Activated CD8-positive, alpha-beta memory T cell treated with anti-CD3 and anti-CD28 coated beads, Interleukin-2, amount 10 ng/mL, durations not matched to agents 7 days and 5 days (primary cell): ENCODE measurements at places on chromosomes 7 and 10. TPM values are rescaled to one million over a fixed set of nuclear protein-coding genes. Genes with fewer than 3 reads are reported as not detected.

- no peak for DNase-seq
Observed at GRCh38 chr7:84999450-84999849, 187.4 kb downstream of the SEMA3D start.

DNA sequence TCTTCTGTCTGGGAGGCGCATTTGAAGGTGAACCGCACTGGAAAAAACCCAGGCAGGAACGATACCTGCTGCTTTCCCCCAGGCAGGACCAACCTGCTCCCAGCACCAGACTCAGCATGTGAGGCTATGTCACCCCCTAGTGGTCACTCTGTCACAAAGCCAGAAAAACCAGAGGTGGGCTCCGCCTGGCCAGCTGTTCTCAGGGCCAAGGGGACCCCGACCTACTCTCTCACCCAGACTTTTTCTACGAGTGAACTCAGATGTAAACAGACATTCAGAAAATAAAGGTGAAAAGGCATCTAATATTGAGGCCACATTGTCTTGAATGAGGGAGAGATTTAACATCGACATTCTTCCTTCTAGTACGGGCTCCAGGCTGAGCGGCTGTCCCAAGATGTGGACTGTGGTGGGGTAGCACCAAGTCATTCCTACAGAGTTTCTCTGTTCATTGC lies 117.3 kb downstream of the PRKAG2 start:
- DNase-seq: peak; percentile 71

GRCh38 chr10:101935431-101935830 lies 91.8 kb upstream of the KCNIP2 start:
- DNase-seq: no peak

DNA sequence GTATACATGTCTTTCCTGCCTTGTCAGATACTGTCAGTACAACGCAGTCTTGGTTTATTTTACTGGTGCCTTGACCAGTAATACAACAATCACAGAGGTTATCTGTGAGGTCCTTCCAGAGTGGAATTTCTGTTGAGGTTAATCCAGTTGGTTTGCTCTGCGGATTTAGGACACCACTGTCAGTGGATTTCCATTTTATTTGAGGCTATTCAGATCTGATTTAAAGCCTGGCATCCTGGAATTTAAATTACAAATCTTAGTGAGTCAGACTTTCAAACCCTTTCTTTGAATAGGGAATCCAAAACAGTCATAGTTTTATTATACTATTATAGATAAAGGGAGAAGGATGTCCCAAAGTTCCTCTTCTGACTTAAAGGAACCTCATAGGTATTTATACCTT lies 40.5 kb downstream of the ANLN start:
- no peak for DNase-seq

DNA sequence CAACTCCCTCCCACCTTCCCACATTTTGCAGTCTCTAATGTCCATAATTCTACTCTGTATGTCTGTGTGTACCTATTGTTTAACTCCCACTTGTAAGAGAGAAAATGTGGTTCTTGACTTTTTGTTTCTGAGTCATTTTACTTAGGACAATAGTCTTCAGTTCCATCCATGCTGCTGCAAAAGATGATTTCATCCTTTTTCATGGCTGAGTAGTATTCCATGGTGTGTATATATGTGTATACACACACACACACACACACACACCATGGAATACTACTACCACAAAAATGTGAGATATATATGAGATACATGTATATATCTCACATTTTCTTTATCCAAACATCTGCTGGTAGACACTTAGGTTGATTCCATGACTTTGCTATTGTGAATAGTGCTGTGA lies 182.1 kb upstream of the GALNT17 start:
- no peak for DNase-seq

GRCh38 chr7:44213877-44214388 lies 13.2 kb downstream of the YKT6 start:
- no peak for DNase-seq

DNA sequence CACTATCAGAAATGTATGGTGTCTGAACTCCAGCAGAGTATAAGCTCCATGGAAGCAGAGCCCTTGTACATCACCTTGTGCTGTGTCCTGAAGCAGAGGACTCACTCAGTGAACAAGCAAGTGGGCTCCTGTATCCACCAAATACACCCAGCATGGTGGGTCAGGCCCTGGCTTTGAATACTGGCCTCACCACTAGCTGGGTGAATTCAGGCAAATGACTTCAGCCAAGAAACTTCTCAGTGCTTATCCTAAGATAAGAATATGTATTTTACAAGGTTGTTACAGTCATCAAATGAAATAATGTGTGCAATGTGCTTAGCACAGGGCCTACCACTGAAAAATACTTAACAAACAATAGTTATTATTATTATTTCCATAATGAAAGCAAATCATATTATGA lies 62.6 kb downstream of the CALD1 start:
- no peak for DNase-seq

- no peak for DNase-seq
Observed at GRCh38 chr10:96995851-96996250, 163.8 kb downstream of the LCOR start.

DNA sequence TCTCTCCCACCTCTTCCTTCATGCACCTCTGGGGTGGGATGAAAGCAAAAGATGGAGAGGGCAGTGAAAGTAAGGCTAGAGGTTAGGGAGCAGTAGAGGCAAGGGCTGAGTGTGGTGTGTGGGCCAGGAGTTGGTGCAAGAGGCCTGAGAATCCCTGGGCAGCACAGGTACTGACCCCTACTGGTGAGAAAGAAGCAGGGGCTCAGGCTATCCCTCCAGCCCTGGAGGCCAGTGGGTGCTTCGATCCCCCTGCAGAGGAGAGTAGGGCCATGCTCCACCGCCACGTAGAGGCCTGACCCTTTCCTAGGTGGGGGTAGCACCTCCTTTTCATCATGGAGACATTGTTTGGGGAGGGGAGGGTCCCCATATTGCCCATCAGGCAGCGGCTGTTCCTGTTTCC lies 9.8 kb downstream of the CDHR1 start:
- DNase-seq: no peak

DNA sequence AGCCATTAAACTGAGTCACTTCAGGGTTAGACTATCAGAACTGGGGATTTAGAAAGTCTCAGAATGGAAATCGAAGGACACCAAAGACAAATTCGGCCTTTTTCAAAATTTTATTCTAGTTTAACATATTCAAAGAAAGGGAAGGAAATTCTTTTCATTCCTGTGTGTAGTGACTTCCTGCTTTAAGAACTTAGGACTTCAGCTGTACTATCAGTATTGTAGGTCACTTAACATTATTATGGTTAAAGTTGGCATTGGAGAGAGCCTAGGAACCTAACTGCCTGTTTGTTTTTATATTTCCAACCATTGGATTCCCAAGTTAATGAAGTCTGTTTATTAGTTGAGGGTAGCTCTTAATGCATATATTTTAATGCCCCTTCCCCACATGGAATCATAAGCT lies 63.7 kb downstream of the PTEN start:
- DNase-seq: no peak

DNA sequence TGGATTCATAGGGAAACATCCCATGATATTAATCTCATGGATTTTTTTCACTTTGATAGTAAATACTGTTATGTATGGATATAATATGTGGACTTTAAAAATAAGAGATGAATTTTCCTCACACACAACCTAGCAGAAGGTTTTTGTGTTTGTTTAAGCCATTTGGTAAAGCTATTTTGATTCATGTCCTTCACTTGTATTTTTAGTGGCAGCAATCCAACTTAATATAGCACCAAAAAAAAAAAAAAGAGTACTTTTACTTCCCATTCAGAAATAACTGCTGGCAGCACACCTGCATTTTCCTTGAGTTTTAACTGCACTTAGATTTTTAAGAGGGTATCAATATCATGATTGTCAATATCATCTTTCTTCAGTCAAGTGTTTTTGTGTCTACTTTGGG lies 60.0 kb downstream of the MCMBP start:
- DNase-seq: no peak

DNA sequence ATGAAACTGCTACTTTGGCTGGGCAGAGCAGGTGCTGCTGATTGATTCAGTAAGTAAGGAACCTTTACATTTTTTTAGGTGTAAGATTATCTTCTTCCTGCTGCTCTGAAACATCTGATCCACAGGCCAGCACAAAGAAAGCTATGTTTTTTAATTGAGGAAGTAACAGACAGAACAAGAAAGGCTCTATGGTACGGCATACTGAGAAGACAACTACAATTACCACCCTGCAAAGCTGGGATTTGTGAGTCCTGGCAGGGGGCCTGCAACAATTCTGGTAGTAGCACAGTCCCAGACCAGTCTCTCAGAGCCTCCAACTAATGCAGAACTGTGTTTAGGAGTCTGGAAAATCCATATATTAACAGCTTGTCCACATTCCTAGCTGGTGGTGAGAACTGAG lies 103.0 kb upstream of the LRRTM3 start:
- DNase-seq: no peak

DNA sequence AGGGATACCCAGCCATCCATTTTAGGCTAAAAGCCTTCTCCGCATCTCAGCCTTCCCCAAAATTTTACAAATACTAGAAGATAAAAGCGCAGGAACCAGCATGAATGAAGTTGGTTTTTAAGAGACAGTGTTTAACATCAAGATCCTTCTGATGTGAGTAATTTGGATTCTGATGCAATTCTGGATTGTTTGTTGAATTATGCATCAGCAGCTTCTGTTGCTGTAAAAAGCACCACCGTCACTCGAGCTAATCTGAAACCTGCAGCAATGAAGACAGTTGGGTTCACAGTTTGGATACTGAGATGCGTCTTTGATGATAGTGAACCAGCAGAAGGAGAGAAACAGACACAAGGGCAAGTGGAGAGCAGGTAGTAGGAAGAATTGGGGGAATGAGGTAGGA lies 179.2 kb downstream of the PLXNA4 start:
- no peak for DNase-seq

DNA sequence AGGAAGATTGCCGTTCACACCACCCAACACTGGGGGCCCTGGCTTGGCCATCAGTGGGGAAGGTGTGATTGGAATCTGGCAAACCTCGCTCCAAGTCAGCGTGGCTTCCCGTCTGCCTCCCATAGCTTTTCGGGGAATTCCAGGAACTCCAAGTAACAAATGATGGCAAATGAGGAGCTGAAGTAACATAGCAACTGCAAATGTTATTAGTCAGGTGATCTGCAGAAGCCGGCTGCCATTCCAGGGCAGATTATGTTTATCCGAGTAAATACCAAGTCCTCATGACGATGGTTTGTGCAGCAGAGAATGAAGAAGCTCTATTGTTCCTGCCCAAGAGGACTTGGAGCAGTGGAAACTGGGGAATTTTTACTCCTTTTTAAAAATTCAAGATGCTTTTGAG lies 270.5 kb upstream of the PODXL start:
- DNase-seq: no peak

GRCh38 chr10:75736889-75737579 lies 305.6 kb downstream of the LRMDA start:
- no peak for DNase-seq

DNA sequence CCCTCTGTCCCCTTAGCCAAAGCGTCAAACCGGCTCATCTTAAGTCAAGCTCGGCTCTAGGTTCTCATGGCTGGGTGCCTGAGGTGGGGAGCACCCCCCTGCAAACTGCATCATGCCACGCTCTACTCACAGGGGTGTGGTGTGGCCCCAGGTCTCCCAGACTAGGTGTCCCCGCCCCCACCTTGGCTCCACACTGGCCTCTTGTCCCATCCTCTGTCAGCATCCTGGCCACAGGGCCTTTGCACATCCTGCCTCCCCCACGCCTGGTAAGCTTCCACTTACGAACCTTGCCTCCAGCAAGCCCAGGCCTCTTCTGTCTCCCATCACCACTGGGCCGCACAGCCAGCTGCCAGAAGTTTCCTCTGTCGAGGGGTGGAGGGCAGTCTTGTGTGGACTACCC lies 20.2 kb upstream of the GRIFIN start:
- DNase-seq: no peak

DNA sequence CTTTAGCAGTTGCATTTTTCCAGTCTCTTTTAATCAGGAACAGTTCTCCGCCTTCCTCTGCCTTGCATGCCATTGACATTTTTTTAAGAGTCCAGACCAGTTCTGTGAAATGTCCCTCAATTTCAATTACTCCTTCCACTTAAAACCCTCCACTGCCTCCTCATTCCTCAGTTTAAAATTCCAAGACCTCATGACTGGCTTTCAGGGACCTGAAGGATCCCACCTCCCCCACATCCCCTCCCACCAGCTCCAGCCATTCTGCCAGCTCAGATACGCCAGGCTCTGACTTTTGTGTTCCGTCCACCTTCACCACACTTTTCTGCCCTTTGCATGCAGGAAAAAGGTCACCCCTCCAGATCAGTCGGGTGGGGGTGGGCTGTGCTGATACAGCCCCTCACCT lies 8.7 kb downstream of the TNRC18 start:
- DNase-seq: no peak

DNA sequence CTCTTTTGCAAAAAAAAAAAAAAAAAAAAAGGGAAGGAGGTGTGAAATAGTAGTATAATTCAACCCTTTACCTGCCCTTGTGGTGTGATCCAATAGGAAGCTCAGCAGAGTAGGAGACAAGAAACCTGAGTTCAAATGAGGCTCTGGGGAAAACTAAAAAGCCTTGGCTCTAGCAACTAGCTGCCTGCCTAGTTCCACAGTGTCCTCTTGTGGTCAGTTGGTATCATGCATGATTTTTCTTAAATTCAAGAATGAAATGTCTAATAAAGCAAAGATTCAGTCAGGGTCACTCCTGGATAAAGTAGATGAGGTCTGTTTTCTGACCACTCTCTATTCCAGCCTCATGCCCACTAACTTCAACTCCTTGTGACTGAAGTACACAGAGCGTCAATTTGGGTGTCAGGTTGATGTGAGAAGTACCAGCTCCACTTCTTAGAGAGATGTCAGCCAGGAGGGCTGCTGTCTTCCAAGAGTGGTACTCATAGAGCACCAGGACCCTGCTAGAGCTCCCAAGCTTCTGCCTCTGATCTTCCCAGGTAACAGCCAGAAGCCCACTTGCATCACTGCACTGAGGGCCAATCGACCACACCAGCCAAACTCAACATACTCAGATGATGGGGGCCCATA lies 10.5 kb downstream of the LSM5 start:
- no peak for DNase-seq

DNA sequence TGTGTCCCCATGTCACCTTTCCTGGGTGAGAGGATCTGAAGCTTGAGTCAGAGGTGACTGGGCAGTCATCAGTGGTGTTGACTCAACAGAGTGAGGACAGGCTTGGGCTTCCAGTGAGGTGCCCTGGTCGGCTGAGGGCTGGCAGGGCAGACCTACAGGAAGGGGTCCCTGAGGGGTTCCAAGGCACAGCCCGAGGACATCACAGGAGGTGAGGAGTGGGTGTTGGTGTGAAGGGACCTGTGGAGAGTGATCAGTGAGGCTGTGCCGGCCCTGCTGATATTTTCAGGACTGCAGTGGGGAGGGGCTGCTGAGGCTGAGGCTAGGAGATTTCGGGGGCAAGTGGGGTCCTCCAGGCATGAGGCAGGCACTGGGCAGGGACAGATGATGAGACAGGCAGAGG lies 545.5 kb downstream of the TCERG1L start:
- no peak for DNase-seq

Gene HOXA6
- total RNA-seq: not detected

Gene ACBD7
- total RNA-seq: 1.9 TPM

Gene UBTD1
- 1.3 TPM for total RNA-seq

Gene CYP51A1
- 40.7 TPM for total RNA-seq

Gene AKR1D1
- not detected for total RNA-seq

Gene ADAM12
- total RNA-seq: 0.67 TPM

Gene GIMAP4
- total RNA-seq: 145 TPM

Gene STEAP1B
- total RNA-seq: 0.37 TPM

Gene OR2A1
- total RNA-seq: not detected
